ENCODE measurements at places on chromosomes 13 and 19.

- H3K4me3 ChIP-seq, result no peak overlapping the region
- no peak overlapping the region for H3K27ac ChIP-seq
- DNase-seq, result no peak
Observed at GRCh38 chr13:36709136-36709890, 35.5 kb downstream of the SERTM1 start.

DNA sequence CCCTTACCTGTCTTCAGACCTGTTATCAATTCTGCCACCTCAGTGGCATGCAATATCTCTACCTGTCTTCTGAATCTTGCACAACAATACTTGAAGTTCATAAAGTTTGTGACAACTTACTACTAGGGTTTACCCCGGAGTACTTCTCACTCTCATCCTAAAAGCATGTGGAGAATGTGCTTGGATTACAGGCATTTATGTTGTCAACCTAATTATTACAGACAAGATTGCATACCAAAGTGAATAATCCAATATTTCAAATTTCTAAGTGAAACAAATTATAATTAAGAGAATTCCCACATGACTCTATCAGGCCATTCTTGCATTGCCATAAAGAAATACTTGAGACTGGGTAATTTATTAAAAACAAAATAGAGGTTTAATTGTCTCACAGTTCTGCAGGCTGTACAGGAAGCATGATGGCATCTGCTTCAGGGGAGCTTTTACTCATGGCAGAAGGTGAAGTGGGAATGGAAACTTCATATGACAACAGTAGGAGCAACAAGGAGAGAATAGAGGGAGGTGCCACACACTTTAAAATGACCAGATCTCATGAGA lies 661.0 kb upstream of the SPRY2 start:
- no peaks in the 10 kb centered on the region for H3K27me3 ChIP-seq
- H3K4me1 ChIP-seq, result no peaks in the 10 kb centered on the region
- DNase-seq, result no peak
- H3K36me3 ChIP-seq, result no peaks in the 10 kb centered on the region
- no peak overlapping the region for H3K27ac ChIP-seq

DNA sequence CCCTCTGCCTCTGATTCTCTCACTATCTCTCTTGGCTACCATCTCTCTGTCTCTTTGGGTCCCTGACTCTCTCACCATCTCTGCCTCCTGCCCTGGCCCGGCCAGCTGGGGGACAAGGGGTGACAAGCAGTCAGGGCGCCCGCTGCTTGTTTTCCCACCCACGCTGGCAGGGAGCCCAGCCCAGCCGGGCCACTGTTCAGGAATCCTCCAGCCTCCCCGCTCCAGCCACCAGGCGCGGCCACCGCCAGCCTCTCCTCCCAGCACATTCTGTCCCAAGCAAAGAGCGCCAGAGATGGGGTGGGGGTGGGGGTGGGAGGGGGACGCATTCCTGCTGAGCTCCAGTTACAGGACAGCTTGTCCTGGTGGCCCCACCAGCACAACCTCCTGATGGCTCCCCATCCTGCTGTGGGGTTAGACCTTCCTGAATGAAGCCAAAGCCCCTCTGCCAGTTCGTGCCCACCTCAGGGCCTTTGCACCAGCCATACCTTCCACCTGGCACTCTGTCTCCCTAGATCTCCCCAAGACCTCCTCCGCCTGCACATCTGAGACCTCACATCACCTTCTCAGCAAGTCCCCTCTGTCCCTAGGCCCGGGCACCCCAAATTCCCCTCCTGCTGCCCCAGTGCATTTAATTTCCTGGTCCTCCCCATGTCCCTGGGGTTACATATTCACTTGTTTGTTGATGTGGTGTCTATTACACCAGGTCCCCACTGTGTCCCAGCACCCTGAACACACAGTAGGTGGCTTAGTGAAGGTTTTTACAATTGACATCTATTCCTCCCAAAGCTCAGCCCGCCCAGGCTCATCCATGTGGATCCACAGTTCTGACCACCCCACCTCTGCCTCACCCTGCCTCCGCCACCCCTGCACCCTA lies 12.5 kb downstream of the ARRDC2 start:
- H3K4me1 ChIP-seq, result peaks cover 47% of the 10 kb centered on the region
- H3K36me3 ChIP-seq, result no peaks in the 10 kb centered on the region
- no peaks in the 10 kb centered on the region for H3K27me3 ChIP-seq
- DNase-seq, result peak; percentile 95

- H3K27me3 ChIP-seq, result peaks cover 14% of the 10 kb centered on the region
- H3K4me1 ChIP-seq, result no peaks in the 10 kb centered on the region
- no peak overlapping the region for H3K4me3 ChIP-seq
- no peak overlapping the region for H3K27ac ChIP-seq
- no peaks in the 10 kb centered on the region for H3K36me3 ChIP-seq
Observed at GRCh38 chr19:51448411-51449016, 9.7 kb downstream of the SIGLEC8 start.

- no peak for DNase-seq
- no peaks in the 10 kb centered on the region for H3K36me3 ChIP-seq
Observed at GRCh38 chr13:107322228-107322627, 754.3 kb upstream of the ARGLU1 start.

DNA sequence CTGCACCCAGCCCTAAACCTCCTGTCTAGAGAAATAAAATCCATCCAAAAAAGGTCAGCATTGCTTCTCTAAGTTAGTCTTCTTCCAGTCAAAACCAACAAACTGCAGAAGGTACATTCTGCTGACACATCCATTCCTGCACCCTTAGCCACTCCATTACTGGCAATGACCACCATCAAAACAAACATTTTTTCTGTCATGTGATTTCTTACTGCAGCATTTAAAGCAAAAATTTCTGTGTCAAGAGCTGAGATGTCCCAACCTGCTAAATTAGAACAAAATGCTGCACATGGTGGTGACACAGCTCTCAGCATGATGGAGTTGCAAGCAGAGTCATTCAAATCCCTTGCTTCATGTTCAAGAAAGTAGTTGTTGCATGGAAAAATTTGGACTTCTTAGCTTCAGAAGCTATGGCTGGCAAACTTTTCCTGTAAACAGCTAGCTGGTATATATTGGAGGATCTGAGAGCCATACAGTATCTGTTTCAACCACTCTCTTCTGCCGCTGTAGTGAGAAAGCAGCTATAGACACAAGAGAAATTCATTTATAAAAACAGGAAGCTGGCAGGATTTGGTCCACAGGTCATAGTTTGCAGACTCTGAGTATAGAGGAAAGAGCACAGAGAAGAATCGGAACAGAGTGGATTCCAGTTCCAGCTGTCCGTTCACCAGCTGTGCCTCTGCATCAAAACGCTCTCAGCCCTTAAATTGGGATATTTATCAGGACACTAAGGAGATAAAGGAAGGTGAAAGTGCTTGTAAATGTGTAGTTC lies 17.4 kb downstream of the RUBCNL start:
- peaks cover 8% of the 10 kb centered on the region for H3K4me1 ChIP-seq
- no peaks in the 10 kb centered on the region for H3K27me3 ChIP-seq
- no peaks in the 10 kb centered on the region for H3K36me3 ChIP-seq

DNA sequence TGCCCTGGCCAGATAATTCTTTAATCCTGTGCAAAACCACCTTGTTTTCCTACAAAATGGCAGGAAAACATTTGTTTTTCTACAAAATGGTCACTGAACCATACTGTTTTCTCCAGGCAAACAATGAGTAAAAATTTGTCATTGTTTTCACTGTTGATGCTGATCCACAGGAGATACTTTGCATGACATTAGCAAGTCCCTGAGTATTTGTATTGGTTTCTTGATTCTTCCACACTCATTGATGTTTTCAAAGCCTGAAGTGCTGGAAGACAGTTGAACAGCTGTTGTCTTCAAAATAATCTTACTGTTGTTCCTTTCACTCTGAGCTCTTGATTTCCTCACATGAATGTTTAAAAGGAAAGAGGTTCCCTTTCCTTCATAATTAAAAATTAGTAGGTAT lies 123.1 kb upstream of the HTR2A start:
- H3K36me3 ChIP-seq, result no peaks in the 10 kb centered on the region
- H3K27me3 ChIP-seq, result no peaks in the 10 kb centered on the region
- no peak overlapping the region for H3K27ac ChIP-seq
- no peak for DNase-seq
- H3K4me1 ChIP-seq, result no peaks in the 10 kb centered on the region

DNA sequence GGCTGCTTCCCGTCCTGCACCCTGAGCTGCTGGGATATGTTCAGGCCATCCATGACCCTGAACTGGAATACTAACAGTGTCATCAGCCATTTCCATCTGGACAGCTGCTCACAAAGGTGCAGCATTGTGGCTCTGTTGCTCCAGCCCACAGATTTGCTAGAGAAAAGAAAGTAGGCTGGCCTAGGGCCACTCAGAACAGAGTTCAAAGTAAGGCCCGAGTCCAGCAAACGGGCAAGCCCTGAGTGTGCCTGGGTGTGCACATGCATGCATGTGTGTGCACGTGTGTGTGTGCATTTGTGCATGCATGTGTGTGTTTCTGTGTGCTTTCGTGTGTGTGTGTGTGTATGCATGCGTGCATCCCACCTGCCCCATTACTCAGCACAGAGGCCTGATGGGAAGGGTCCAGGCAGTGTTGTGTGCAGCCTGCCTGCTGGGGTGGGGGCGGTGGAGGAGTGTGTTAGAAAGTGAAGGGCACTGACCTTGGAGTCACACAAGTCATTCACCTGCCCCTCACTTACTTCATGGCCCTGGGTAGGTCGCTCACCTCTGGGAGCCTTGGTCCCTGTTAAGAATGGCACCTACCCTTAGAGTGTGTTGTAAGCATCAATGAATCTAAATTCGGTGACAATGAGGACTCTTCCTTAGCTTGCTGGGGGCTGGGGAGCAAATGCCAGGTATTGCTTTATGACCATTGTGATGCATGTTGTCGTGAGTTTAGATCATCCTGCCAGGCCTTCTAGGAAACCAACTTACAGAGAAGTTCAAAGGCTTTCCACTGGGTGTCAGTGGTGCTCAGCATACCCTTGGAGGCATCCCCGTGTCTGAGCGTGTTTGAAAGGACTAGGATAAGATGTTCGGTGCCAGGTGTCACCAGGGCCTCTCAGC lies 53.2 kb downstream of the GPR12 start:
- no peak overlapping the region for H3K4me3 ChIP-seq
- no peak for DNase-seq
- H3K4me1 ChIP-seq, result no peaks in the 10 kb centered on the region
- H3K36me3 ChIP-seq, result no peaks in the 10 kb centered on the region
- H3K27me3 ChIP-seq, result no peaks in the 10 kb centered on the region

- H3K4me3 ChIP-seq, result no peak overlapping the region
- DNase-seq, result no peak
- H3K27ac ChIP-seq, result no peak overlapping the region
Observed at GRCh38 chr13:46587807-46588418, 34.9 kb downstream of the LRCH1 start.

- peak overlapping the region; percentile 94 for H3K27ac ChIP-seq
- DNase-seq, result no peak
- H3K4me3 ChIP-seq, result no peak overlapping the region
Observed at GRCh38 chr19:6100284-6100915, 9.9 kb downstream of the RFX2 start.

DNA sequence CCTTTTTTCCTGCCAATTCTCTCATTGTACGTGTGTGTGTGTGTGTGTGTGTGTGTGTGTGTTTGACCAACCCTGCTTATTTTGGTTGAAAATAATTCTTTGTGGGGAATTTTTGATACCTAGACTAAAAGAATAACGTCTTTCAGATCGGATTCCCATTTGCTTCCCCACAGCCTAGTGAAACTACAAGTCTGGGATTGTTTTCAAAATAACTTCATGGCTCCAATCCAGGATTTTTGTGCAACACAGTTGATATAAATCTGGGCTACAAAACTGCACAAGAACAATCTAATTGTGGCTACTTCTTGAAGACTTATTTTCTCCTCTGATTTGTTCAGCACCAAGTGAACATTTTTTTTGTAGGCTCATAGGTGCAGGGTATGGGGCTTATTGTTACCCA lies 332.8 kb upstream of the MIR17HG start:
- H3K27me3 ChIP-seq, result no peaks in the 10 kb centered on the region
- DNase-seq, result no peak
- no peak overlapping the region for H3K27ac ChIP-seq
- H3K36me3 ChIP-seq, result no peaks in the 10 kb centered on the region
- no peak overlapping the region for H3K4me3 ChIP-seq

- peaks cover under 1% of the 10 kb centered on the region for H3K4me1 ChIP-seq
- no peaks in the 10 kb centered on the region for H3K27me3 ChIP-seq
- no peak overlapping the region for H3K27ac ChIP-seq
- DNase-seq, result no peak
- H3K36me3 ChIP-seq, result peaks cover 55% of the 10 kb centered on the region
- no peak overlapping the region for H3K4me3 ChIP-seq
Observed at GRCh38 chr19:4861147-4861546, 6.3 kb downstream of the PLIN3 start.

DNA sequence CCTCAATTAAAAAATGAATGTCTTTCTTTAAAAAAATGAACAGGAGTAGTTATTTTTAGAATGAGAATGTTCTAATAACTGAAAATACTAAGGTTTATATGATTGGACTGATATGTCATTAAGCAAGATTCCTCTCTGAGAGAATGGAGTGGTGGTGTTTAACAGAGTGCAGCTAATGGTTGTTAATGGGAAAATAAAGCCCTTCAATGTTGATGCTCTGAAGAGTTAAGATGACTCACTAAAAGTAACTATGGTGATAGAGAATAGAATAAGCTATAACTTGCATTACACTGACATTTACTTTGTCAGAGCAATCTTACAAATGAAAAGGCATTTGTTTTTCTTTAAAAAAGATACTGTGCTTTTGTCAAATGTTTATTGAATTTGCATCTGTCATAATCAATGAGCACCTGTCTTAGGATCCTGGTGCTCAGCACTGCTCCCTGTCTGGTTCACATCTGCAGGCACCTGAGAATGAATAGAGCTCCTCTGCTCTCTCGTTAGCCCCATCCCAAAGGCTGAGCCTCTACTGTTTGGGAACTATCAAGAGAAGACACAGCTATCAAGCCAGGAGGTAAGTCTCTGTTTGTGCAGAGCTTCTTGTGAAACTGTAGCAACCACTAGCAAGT lies 15.1 kb downstream of the PABPC3 start:
- no peaks in the 10 kb centered on the region for H3K36me3 ChIP-seq
- H3K27me3 ChIP-seq, result no peaks in the 10 kb centered on the region
- no peaks in the 10 kb centered on the region for H3K4me1 ChIP-seq
- H3K27ac ChIP-seq, result no peak overlapping the region
- no peak for DNase-seq

DNA sequence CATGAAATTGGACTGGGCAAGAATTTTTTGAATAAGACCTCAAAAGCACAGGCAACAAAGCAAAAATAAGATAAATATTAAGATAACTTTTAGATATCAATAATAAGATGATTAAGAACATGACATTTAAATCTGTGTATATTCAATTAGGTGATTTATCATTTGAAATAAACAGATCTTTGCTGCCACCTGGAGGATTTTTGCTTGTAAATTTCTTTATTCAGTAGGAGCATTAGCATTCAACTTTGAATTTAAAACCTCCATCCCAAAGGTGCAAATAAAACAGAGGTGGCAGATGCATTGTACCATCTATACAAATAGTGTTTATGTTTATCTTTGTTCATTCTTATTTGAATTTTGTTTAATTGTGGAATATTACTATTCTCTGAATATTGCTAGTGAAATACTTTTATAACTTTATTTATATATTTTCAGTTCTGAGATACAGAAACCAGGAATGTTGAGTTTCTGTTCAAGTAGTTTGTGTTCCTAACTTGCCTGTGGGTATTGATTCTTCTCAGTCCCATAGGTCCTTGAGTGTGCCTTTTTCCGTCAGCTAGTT lies 20.9 kb downstream of the COG6 start:
- H3K4me1 ChIP-seq, result no peaks in the 10 kb centered on the region
- H3K27me3 ChIP-seq, result no peaks in the 10 kb centered on the region
- H3K27ac ChIP-seq, result no peak overlapping the region
- no peaks in the 10 kb centered on the region for H3K36me3 ChIP-seq

- peaks cover 15% of the 10 kb centered on the region for H3K4me1 ChIP-seq
- H3K36me3 ChIP-seq, result no peaks in the 10 kb centered on the region
- peak overlapping the region; percentile 70 for H3K4me3 ChIP-seq
Observed at GRCh38 chr19:36973844-36974195, 57.7 kb downstream of the ZNF568 start.
